ENCODE measurements at places on chromosomes 3 and 15.

- peak; percentile 17 for DNase-seq
Measured at GRCh38 chr3:156307704-156308103, 187.3 kb downstream of the KCNAB1 start.

DNA sequence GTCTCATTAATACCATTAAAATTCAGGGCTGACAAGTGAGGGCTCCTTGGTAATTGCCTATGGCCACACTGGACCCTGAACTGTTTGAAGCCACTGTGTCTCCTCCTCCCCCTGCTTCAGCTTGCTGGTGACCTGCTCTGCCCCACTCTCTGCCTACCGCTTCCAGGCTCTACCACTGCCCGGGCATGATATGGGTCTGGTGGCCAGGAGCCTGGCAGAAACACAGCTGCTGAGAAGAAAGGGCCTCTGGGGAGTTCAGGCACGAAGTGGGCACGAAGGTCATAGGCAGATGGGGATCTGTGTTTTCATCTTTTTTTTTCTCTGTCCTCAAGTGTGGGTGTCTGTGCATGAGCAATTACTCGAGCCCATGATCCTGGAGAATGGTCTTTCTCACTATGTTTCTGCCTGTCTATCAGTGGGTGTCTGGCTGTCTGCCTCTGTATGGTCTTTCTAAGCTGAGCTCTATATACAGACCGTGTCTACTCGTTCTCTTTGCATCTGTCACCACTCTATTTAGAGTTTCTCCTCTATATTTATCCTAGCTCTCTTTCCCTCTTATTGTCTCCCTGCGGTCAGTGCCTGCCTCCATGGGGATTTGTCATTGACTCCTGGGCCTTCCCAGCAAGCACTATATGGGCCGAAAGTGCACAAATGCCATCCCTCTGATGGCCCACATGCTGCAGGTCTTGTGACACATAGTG lies 42.1 kb upstream of the EPHB1 start:
- DNase-seq, result no peak

- no peak for DNase-seq
Measured at GRCh38 chr3:18751514-18751913, 326.4 kb upstream of the SATB1 start.

- no peak for DNase-seq
Measured at GRCh38 chr3:145286937-145287336, 874.0 kb downstream of the PLOD2 start.

DNA sequence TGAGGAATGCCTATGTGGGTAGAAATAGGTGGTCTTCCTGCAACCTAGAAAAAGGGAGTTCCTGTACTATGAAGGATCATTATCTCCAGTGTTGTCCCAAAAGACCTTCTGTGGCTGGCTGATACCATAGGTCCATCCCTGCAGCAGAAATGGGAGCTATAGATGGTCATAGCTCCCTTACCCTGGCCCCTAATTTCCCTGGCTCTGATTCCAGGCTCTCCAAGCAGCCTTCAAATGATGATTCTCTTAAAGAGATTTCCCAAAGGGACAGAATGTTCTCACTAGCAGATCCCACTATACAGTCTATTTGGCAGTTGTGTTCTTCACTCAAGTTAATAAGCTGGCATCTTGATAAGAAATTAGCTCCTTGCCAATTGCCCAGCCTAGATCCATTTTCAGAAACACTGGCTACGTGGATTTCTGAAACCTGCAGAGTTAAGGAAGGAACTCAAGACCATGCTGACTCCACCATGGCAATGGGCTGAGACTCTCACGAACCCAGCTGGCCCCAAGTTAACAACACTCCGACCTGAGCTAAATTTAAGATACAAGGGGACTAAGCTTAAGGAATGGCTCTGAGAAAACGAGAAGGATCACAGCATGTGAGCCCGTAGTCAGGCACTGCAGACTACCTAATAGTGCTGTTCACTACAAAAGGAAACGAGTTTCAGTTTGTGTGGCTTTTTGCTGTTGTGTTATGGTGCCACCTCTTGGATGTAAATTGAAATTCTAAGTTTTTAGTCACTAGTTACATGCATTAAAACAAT lies 11.4 kb downstream of the C15orf40 start:
- no peak for DNase-seq

- DNase-seq, result peak; percentile 78
Measured at GRCh38 chr3:42090973-42091731, at the start of gene TRAK1. TRAK1 (plus strand) TSS chr3:42091357; CDS start chr3:42091470, 113 bp downstream.

DNA sequence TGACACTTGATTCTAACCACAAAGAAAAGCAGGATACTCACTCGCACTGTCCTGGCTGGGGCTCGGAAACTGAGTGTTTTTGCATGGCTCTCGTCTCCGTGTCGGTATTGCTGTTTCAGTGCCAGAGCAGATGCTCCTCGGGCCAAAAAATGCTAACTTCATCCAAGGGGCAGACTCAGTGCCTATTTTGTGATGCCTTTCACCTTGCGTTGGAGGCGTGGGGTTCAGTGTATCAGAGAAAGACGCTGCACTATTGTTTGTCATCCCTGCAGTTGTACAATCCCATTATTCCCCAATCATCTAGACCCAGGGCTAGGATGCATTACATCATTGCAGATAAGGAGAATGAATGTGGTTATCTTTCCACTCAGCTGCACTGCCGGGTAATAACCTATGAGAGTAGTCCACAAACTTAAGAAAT lies 1.4 kb downstream of the CACNA2D3 start:
- no peak for DNase-seq

GRCh38 chr15:44159492-44159891 lies 35.6 kb downstream of the FRMD5 start:
- DNase-seq, result no peak

DNA sequence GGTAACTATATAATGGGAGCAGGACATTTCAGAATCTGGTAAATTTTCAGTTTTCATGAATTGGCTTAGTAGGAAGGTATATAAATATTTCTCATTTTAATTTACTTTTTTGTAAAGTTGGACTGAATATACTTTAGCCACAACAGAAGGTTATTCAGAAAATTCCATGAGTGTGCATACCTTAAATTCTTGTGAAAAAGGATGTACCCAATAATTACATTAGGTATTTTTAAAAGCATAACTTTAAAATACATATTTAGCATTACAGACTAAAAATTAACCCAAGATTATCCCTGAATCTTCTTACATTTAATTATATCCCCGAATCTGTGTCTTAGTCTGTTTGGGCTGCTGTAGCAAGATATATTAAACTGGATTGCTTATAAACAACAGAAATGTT lies 24.9 kb upstream of the ATP11B start:
- DNase-seq, result no peak

GRCh38 chr15:98363955-98364354 lies 284.4 kb upstream of the IGF1R start:
- DNase-seq, result no peak

GRCh38 chr3:181616088-181617070 lies 95.3 kb upstream of the SOX2 start:
- DNase-seq, result no peak

DNA sequence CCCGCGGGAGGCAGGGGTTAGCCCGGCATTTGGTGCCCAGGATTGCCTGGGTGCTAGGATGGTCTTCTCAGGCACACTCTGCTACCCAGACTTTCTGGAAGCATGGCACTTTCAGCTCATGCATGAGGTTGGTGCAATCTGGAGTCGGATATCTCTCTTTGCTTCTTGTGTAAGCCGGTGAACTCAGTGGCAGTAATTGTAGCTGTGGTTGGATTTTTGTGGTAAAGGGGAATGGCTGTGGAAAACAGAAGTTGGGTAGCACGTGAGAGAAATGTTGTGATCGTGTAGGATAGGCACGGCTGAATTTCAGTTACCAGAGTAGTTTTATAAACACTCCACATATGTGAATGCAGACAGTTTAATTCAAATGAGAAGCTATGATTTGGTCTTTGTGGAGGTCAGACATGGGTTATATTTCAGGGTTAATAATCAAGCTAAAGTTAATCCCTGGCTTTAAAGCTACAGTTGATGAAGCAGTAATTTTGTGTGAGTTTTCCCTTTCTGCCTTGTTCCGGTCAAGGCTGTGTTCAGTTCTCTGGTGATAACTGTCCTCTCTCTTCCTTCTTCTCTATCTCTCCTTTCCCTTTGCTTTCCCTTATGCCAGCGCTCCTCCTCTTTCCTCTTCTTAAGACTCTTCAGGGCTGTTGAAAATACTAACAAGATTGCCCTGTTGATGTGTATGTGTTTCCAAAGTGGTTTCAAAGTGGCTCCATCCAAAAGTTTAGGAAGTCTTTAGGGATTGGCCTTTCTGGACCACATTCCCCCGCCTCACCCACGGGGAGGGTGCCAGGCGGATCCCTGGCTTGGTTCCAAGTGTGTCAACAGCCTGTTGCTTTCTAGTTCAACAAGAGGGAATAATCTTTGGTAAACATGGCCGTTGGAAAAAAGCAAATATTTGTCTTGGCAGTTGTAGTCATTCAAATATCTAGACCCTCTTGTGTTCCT lies 404.6 kb upstream of the C2CD4B start:
- DNase-seq, result peak; percentile 75

DNA sequence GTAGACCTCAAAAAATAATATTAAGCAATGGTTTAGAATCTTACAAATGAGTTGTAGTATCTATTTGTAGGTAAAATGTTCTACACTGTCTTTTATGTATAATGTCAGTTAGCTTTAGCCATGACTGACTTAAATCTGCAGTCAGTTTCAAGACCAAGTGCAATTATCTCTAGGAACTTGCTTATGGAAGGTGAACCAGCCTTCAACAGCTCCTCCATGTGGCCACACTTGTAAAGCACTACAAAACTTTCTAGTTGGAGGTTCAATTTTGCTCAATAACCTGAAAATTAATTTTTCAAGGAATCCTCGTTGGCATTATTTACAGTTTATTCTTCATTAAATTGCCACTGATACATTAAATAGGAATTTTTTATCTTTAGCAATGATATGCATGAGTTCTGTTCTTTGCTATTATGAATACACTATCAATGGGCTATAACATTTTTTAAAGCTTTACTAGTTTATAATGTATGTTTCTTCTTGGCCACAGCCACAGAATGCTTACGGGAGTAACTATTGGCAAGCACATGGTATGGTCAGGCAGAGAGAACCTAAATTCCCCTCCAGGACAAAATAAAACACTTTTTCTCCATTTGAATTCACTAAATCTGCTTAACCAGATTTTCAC lies 315.3 kb upstream of the UBE2E2 start:
- DNase-seq, result peak; percentile 3

- no peak for DNase-seq
Measured at GRCh38 chr15:47383801-47384200, 333.5 kb upstream of the SEMA6D start.

DNA sequence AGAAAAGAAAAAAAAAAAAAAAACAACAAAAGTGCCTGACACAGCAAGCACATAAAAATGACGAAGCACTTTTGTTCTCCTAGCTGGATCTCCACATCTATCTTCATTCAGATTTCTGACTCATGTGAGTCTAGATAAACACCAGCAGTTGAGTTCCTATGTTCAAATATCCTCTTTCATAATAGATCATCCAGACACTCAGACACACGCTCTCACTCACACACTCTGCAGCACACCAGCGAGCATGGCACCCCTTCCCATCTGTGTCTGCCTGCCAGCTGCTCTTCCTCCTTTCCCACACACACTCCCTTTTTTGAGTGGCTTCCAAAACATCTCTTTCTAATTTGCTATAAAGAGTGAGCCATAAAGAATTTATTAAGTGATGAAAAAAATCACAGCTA lies 19.8 kb upstream of the CELF6 start:
- DNase-seq, result peak; percentile 98

- no peak for DNase-seq
Measured at GRCh38 chr15:60223176-60223575, 174.6 kb downstream of the ANXA2 start.

- no peak for DNase-seq
Measured at GRCh38 chr3:37183976-37184375, 9.6 kb upstream of the LRRFIP2 start.

GRCh38 chr15:76309601-76310330 lies 1.5 kb downstream of the ETFA start:
- no peak for DNase-seq

GRCh38 chr3:45509768-45510129 lies 84.8 kb upstream of the LIMD1 start:
- DNase-seq, result no peak

DNA sequence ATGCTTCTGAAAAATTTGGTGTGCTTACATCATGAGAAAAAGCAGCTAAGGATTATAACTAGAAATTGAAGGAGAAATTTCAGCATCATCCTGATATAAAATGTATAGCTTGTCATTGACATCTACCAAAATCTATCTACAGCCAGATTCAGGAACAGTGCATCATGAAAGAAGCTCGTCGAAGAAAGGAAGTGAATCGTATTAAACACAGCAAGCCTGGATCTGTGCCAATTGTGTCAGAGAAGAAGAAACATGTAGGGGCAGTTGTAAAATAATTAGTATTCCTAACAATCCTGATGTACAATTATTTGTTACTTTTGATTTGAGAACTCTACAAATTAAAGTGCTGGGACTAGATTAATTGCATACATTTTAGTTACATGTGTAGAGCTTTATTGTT lies 37.2 kb downstream of the AP4E1 start:
- no peak for DNase-seq

DNA sequence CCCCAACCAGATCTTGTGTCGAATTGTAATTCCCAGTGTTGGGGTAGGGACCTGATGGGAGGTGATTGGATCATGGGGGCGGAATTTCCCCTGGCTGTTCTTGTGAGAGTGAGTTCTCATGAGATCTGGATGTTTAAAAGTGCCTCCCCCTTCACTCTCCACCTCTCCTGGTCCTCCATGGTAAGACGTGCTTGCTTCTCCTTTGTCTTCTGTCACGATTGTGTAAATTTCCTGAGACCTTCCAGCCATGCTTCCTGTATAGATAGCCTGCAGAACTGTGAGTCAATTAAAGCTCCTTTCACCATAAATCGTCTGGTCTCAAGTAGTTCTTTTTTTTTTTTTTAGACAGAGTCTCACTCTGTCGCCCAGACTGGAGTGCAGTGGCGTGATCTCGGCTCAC lies 42.3 kb downstream of the NR1D2 start:
- DNase-seq, result no peak

DNA sequence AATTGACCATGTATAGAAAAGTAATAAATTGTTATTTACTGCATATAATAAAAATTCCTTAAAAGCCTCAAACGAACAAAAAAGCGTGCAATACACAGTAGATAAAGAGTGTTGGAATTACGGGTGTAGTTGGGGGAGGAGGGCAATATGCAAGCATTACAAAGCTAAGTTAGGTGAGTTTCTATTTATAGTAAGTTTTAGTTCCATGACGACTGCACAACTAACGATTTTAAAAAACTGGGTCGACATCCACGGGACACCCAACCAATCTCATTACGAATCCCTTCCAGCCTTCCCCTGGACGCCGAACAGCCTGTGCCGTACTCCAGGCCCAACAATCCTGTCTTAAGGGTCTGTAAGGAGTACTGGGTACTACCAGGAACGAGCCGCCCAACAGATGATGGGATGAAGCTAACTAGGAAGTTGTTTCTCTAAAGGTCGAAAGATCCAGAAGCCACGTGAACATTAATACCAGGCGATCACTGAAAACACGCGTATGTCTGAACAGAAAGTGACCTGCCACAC lies 677 bp downstream of the POLQ start:
- no peak for DNase-seq

GRCh38 chr3:166367947-166368533 lies 530.8 kb upstream of the BCHE start:
- DNase-seq, result no peak

- no peak for DNase-seq
Measured at GRCh38 chr3:31176045-31176444, 281.6 kb upstream of the GADL1 start.
